Stimulated activated naive CD8-positive, alpha-beta T cell treated with anti-CD3 and anti-CD28 coated beads, Interleukin-15, Interleukin-2, amounts not matched to agents 100 U/mL and 50 U/mL, for 24 hours (primary cell): ENCODE measurements at places on chromosomes 2 and 18.

- DNase-seq, result no peak
Measured at GRCh38 chr18:58674863-58675472, 3.7 kb downstream of the MALT1 start.

DNA sequence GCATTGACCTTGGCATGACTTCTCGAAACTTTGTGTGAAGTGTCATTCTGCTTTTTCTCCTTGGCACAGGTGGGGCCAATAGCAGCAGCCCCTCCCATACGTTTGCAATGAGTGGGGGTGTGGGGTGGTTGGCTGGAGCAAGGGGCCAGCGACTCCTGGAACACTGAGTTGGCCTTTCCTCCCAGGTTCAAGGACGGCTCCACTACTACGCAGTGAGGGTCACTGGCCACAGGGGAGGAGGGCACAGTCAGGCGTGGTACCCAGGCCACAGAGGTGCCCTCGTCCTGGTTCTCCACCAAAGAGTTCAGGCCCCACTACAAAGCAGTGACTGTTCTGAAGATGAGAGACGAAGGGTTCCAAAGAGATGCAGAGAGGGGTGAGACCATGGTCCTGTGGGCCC lies 70.6 kb upstream of the OTOS start:
- DNase-seq, result no peak

DNA sequence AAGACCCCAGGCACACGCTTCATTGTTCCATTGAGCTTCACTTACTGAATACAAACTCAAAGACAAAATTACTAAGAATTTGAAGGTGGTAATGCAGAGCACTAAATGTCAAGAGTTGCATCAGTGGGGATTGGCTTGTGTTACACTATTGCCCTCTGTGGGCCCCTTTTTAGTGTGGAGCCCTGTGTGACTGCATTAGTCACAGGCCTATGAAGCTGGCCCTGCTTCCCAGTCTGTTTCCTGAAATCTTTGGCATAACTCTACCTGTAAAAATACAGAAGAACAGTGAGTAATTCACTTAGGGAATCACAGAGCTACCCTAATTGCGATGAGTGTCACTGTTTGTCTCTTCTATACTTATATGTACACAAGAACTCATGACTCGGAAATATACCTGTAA lies 40.0 kb upstream of the STPG4 start:
- no peak for DNase-seq

DNA sequence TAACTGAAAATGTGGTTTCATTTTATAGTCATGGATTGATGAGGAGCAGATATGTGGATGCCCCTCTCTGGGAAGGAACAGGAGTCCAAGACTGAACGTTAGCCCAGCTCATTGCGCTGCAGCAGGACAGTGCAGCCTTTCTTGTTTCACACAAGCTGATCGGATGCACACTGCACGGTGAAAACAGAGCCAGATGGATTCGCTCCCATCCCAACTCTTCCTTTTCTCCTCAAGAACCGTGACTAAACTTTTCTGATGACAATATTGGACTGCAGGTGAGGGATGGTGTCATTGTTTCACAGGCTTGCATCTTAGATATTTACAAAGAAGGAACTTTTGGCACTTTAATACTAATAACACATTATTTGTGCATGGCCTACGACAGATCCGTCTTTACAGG lies 33.8 kb upstream of the COPS8 start:
- DNase-seq, result no peak

DNA sequence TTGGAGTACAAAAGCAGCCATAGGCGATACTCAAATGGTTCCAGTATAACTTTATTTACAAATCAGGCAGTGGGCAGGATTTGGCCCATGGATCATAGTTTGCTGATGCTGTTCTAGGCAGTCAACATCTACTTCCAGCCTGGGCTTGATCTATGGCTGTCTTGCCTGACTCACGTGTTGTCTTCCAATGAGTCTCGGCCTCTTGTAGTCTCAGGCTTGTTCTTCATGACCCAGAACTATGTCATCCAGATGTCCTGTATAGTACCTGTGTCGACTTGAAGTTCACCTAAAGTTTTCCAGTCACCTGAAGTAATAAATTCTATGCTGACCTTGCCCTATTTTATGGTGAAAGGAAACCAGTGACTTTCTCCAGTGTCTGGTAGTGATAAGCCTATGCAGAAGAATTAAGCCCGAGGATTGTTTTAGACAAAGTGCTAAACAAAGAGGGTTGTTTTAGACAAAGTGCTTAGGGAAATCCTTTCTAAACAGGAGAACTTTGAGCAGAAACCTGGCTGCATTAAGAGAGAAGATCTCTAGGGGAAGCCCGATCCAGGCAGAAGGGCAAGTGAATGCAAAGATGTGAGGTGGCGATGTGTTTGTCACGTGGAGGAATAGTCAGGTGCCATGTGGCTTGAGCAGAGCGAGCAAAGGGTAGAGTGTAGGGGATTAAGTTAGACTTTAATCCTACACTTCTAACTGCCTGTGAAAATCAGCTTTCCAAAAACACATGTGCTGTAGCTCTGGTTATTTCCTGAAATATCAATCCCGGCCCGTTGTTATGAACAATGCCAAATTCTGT lies 8.5 kb upstream of the THNSL2 start:
- no peak for DNase-seq

GRCh38 chr18:32730620-32731091 lies 42.2 kb downstream of the KLHL14 start:
- no peak for DNase-seq

GRCh38 chr18:36194600-36195315 lies 7.5 kb downstream of the MOCOS start:
- DNase-seq, result no peak

- no peak for DNase-seq
Measured at GRCh38 chr2:182941121-182941722, 74.8 kb upstream of the FRZB start.

GRCh38 chr2:145066856-145067548 lies 547.1 kb upstream of the ZEB2 start:
- DNase-seq, result no peak

- DNase-seq, result no peak
Measured at GRCh38 chr2:5377323-5377722, 314.9 kb upstream of the SOX11 start.

DNA sequence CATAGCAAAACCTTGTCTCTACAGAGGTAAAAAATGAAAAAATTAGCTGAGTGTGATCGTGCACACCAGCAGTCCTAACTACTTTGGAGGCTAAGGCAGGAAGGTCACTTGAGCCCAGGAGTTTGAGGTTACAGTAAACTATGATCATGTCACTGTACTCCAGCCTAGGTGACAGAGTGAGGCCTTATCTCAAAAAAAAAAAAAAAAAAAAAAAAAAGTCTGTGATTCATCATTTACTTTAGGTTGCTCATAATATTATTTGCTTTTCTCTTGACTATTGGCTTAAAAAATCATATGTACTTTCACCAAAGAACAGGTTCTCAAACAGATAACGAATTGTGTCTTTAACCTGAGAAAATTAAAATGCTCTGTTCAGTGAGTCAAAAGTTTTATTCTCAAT lies 129.1 kb downstream of the MYO3B start:
- no peak for DNase-seq

GRCh38 chr2:197363998-197364397 lies 53.4 kb upstream of the ANKRD44 start:
- DNase-seq, result no peak

DNA sequence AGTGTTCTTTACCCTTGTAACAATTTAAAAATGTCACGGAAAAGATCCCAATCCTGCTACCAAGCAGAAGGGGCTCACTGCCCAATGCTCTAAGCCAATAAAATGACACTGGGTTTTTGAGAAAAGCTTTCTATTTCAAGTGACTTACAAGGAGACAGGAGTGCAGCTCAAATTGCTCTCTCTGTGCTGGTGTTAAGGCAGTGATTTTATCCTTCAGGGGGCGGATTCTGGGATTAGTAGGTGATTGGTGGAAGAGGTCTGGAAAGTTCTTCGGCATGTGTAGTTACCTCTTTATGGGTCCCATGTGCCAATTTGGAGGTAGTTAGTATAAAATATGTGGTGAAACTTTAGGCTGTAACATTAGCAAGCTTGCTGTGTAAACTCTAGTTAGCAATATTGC lies 27.4 kb upstream of the MCM6 start:
- DNase-seq, result no peak

DNA sequence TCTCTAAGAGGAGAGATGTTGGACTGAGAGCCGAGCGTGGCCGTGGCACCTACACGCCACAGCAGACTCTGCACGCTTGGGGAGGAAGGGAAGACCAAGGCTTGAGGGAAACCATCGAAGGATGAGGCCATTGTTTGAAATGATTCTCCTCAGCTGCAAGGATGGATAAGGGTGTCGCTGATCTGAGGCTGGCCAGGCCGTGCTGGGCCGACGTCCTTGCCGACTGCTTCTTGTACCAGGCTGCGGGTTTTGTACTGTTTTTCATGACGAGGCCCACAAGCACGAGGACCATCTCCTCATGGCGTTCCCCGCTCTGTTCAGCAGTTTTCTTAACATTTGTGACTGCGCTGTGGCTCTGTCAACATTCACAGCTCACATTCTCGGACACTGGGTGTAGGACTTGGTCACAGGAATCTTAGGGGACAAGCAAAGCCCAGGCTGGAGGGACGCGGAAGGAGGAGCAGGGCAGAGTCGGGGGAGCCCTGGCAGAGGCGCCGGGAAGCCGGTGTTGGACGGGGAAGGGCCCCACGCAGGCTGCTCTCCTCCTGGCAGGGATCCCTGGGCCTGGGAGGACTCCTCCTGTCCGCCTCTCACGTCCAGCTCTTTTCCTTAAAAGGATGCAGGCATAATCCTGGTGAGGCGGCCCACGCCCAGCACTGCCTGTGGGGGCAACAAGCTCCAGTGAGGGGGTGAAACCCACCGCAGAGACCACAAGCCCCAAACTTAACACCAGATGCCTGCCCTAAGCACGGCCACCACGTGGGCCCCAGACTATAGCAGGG lies 259.0 kb upstream of the SALL3 start:
- no peak for DNase-seq

DNA sequence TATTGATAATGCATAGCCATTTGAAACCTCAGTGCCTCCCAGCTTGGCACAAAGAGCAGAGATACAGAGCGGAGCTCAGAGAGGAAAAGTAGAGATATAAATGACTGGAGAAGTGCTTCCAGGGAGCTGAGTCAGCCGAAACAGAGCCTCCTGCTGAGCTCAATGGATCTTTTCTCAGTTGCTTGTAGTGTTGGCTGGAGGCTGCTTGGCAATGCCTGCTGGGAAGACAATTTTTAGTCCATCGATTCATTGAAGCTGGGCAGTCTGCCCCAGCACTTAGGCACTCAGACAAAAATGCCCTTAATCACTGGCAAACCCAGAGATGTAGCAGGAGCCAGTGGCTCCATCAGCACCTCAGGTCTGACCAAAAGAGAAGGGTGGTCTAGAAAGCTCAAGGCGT lies 81.3 kb upstream of the SETBP1 start:
- no peak for DNase-seq

GRCh38 chr2:216553093-216553478 lies 54.4 kb downstream of the RPL37A start:
- no peak for DNase-seq

- DNase-seq, result no peak
Measured at GRCh38 chr18:70390371-70391090, 101.7 kb downstream of the SOCS6 start.

DNA sequence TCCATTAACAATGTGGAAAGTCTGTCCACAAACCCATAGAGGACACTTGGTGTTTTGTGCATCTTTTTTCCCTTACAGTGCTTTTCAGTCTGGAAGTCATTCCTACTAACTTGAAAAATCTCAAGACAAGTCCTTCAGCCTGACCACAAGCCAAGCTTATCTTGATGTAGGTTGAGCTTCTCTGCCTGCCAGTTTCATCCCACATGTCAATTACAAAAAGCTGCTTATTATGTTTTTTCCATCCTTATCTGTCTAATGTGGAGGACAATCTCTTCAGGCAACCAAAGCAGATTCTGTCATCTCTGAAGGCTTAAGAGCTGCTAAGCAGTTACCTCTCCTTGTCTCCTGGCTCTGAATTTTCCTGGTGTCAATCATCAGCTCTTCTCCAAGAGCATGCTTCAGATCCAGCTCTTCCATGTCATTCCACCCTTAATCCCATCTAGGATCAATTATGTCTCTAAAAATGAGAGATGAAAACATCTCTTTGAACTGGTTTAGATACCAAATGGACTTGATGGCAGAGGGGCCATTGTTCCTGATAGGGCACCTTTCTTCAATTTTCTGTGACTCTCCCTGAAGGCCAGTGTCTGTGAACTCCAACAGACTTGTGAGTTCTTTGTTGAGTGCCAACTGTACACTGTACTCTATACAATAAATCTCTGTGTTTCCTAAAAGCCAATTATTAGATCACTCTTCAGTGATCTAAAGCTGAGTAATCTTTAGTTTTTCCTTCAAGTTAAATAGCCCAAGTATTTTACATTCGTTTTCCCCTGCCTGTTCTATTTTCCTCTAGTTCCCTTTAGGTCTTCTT lies 208.6 kb downstream of the RBM43 start:
- no peak for DNase-seq

DNA sequence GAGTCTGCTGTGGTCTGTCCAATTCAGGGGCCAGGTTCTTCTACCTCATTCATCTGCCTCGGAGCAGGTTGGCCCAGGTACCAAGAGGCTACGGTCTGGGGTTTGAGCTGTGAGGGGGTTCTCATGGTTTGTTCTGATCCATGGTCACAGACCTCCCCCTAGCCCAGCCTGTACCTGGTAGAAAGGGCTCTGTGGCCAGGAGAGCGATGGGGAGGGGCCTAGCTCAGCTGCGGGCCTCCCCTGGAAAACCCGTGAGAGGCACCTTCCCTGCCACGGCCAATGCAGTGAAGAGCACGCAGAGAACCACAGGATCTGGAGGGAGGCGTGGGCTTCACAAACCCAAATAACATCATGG lies 19.6 kb upstream of the ALLC start:
- no peak for DNase-seq

DNA sequence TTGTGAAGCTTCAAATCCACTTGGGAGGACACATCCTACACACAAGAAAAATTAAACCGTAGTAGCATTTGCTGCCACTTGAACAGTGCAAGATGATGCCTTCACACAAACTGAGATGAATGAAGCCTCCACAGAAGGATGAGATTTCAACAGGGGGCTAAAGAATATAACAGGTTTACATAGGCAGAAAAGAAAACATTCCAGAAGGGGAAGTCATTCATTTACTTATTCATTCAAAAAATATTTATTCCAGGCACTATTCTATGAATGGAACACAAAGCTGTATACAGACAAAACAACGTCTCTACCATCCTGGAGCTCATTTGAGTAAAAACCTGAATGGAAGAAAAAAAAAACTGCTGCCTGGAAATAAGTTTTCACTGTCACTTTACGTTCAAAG lies 170.5 kb downstream of the CDH20 start:
- DNase-seq, result no peak

- no peak for DNase-seq
Measured at GRCh38 chr2:121663434-121663833, 14.2 kb upstream of the CLASP1 start.

DNA sequence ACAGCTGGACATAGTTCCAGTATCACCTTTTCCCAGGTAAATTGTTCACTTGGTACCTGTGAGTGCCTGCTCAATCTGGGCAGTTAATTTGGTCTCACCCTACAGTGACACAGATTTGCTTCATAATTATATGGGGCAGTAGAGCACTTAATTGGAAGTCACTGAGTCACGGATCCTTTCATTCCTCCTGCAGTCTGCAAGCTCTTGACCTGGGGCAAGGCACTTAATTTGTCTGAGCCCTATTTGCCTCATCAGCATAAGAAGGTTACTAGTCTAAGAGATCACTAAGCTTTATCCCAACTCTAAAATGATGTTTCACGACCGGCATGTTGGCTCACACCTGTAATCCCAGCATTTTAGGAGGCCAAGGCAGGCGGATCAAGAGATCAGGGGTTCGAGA lies 8.9 kb downstream of the FBXO36 start:
- no peak for DNase-seq
